Hematopoietic multipotent progenitor cell treated with erythropoietin and hydrocortisone succinate and interleukin-3 and kit ligand, for 8 days (in vitro differentiated cells): ENCODE measurements at places on chromosomes 4 and X.

- DNase-seq, result no peak
Observed at GRCh38 chr4:158778712-158779111, 9.9 kb downstream of the FNIP2 start.

- peak; percentile 65 for DNase-seq
Observed at GRCh38 chr4:67575232-67576058, 16.9 kb downstream of the STAP1 start.

GRCh38 chr4:131091896-131092295, 1995.9 kb downstream of the C4orf33 start:
- peak; percentile 41 for DNase-seq

DNA sequence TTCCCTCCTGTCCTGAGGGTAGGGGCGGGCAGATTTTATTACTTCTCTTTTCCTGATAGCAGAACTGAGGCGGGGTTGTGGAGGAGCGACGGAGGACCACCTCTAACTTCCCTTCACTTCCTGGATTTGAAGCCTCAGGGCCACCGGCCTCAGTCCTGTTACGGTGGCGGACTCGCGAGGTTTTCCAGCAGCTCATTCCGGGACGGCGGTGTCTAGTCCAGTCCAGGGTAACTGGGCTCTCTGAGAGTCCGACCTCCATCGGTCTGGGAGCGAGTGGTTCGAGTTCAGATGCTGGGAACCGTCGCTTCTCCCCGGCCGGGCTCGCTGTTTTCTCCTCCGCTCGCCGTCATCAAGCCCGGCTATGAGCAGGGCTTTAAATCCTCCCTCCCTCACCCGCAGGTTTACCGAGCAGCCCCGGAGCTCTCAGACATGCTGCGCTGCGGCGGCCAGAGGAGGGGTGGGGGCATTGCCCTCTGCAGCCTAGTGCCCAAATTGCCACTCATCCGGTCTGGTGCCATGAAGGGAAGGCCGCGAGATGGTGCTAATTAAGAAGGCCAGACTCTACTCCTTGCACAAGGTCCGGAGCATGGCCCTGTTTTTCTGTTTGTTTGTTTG, 23.3 kb downstream of the HAND2 start:
- no peak for DNase-seq

DNA sequence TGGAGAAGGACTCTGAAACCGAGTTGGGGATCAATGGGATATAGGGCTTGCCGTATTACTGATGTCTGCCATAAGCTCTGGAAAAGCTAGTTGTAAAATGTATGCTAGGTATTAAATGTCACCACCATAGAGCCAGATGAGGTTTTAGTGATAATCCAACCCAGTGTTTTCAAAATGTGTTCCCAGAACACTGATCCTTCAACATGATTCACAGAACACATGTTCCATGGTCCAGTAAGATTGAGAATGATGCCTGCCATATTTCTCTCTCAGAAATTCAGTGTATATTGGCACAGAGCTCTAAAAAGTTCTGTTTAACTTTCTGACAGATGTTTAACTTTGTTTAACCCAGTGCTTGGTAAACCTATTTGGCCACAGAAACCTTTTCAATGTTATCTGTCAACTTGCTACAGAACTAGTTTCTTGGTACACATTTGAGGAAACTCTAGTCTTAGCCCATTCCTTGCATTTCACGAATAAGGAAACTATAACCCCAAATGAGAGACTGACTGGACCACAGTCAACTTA, 160.2 kb downstream of the PALLD start:
- no peak for DNase-seq

DNA sequence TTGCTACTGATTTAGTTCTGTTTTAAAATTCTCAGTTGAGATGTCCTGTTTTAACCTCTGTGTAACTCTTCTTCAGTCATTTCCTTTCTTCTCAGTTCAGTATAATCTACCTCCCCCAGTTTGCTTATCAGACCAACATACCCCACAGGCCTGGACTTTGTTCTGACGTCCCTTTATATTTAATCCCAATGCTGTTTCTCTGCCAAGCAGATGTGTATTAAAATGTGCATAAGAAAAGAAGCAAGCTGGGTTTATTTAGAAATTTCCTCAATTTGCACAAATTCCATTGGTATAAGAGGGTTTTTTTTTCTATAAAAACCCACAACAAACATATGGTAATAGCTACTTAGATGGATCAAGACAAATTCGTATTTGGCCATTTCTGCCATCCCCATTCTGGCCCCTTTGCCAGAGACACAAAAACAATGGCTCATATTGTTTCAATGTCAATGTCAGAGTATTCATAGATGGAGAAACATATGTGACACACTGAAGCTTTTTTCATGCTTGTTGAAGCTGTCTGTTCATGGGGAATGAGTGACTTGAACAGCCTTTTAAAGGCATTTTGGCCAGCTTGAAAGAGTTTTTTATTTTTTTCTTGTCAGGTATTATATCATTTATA, 24.5 kb downstream of the HCCS start:
- peak; percentile 66 for DNase-seq

- DNase-seq, result no peak
Observed at GRCh38 chr4:85548841-85549240, 73.9 kb downstream of the ARHGAP24 start.

GRCh38 chr4:140005699-140006098, 148.3 kb downstream of the MAML3 start:
- DNase-seq, result no peak

- no peak for DNase-seq
Observed at GRCh38 chr4:65671372-65671771, 1.1 kb upstream of the EPHA5 start.

GRCh38 chr4:54800831-54801530, 143.2 kb downstream of the KIT start:
- DNase-seq, result no peak

GRCh38 chrX:69503782-69504625, at the start of gene NALF2:
Gene NALF2 (plus strand): TSS chrX:69504326. CDS start chrX:69505283, 957 bp downstream.
- DNase-seq, result peak; percentile 26

DNA sequence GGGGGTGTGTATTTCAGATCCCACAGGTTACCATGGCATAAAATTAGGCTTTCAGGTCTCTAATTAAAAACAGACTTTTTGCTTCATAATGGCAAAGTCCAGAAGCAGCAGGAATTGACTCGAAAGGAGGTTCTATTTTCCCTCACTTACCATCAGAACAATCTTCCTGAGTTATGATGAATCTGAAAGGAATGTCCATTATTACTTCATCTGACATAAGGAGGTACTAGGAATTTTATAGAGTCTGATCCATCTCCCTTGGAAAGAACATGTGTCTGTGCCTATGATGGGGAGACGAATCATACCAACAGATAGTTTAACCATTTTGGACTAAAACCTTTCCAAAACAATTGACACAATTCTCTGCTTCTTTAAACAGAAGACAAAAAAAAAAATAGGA, 206.3 kb upstream of the FGF13 start:
- DNase-seq, result no peak

DNA sequence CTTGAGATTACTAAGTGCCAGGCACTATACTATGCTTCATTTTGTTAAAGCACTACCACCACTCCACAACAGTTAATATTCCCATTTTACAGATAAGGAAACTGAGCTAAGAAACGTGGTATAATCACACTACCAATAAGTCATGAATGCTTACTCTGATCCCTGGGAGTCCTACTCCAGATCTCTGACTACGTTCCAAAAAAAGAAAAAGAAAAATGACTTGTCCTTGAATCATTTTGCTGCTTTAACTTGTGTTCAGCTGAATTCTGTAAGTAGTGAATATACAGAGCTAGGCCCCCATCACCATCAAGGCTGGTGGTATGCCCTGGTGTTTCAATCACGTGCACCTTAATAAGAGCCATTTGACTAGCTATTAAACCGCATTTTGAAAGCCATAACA, 39.4 kb downstream of the LDB2 start:
- no peak for DNase-seq

- no peak for DNase-seq
Observed at GRCh38 chr4:99529228-99529627, 18.4 kb downstream of the C4orf17 start.

- DNase-seq, result no peak
Observed at GRCh38 chr4:72715299-72715698, 146.3 kb upstream of the ADAMTS3 start.

GRCh38 chr4:186557486-186557885, 2.1 kb upstream of the MTNR1A start:
- no peak for DNase-seq

- no peak for DNase-seq
Observed at GRCh38 chrX:56788229-56788628, 59.2 kb downstream of the NBDY start.

DNA sequence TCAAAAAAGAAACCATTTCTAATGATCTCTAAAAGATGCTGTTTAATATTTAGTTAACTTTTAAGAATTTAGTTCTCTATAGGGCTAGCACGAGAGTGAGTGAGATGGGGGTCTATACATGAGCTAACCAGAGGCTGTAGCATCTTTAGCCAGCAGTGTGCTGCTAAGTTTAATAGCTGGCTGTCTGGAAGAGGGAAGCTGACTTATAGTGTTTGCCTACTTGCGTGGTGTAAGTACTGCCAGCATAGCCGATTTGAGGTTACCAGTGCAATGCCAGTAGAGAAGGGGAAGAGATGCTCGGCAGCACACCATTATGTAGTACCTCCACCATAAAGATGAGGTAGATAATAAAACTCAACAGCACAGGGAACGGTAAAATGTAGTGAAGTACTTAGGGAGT, 47.1 kb upstream of the TMEM131L start:
- no peak for DNase-seq

GRCh38 chrX:122087341-122087740, 1039.9 kb downstream of the GLUD2 start:
- no peak for DNase-seq

- no peak for DNase-seq
Observed at GRCh38 chrX:29826742-29827141, 388.6 kb upstream of the MAGEB2 start.

GRCh38 chr4:17275836-17276235, 236.1 kb downstream of the QDPR start:
- DNase-seq, result no peak

GRCh38 chrX:120504569-120504968, 35.5 kb upstream of the LAMP2 start:
- DNase-seq, result no peak

DNA sequence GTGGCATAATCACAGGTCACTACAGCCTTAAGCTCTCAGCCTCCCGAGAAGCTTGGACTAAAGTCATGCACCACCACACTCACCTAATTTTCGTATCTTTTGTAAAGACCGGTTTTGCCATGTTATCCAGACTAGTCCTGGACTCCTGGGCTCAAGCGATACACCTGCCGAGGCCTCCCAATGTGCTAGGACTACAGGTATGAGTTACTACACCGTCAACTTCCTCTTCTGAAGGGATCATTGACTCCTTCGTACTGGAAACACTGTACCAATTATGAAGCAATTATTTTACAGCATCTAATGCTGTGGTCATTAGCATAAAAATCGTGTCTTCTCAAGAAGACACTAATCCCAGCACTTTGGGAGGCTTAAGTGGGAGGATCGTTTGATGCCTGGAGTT, 35.2 kb downstream of the PDS5A start:
- no peak for DNase-seq

- peak; percentile 61 for DNase-seq
Observed at GRCh38 chrX:101357166-101357795, 8.7 kb upstream of the TIMM8A start.

DNA sequence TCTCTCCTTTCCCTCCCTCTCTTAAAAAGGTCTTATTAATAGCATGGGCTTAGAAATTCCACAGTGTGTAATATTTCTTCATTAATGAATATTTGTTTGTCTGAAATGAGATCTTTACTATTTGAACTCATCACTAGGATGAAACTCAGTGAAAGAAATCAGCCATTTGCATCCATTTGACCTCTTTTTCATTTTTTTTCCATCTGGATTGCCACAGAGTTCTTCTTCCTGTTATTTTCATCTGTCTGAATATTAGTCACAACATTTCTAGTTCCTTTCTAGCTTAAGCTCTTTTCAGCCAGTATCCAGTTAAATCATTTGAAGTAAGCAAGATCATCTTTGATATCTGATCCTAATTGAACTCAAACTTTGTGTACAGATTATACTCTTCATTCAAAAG, 69.2 kb upstream of the PLS3 start:
- DNase-seq, result no peak

- DNase-seq, result no peak
Observed at GRCh38 chr4:119537586-119537985, 91.0 kb downstream of the PDE5A start.

GRCh38 chrX:17266136-17266535, 108.9 kb upstream of the NHS start:
- no peak for DNase-seq

GRCh38 chr4:93827272-93827947, 1.1 kb upstream of the ATOH1 start:
- no peak for DNase-seq

DNA sequence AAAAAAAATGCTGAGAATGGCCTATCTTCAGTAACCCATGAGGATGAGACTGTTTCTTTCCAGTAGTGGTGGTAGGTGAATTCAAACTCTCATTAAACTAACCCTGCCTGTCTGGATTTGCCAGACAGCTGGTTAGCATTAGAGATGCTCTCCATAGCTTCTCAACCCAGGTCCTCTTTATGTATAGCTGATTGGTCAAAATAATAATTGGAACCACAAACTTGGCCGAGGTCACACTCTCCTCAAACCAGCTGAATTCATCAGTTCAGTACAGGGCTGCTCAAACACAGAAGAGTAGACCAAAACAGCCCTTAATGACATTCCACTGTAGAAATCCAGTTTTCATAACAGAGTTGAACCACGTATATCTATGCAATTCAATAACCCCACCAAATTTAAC, 85.3 kb downstream of the HCCS start:
- no peak for DNase-seq

DNA sequence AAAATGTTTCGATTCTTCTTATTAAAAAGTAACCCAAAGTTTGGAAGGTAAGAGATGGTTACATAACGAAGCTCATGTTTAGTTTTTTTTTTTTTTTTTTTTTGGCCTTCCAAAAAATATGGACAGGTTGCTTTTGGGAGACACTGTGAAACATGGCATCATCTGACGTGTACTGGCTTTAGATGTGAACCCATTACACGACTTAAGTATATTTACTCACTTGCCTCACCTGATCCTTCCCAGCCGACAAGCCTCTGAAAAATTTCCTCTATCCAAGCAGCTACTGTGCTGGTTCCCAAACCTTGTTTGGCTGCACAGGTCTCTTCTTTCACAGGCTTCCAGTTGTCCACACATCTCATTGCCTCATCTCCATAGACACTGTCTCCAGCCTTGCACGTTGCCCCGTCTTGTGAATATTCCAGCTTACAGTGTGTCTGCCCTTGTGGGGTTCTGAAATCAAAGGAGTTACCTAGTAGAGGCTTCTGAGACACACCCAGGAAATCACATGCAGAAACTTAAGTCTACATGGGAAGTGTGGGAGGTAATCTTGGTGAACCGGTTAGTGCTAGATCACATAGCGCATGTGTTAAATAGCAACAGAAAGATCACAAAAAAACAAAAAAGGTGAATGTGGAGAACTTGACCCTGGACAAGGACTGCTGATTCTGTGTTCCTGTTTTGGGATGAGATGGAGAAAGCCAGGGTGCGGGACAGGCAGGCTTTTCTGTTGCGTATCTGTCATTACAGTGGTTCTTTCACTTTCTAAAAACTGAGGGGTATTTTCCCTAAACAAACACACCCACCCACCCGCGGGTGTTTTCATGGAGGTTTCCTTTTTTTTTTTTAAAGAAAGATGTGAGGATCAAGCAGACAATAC, 328.6 kb downstream of the ARHGAP10 start:
- no peak for DNase-seq
